ENCODE measurements at places on chromosomes 3 and 15.

- peak; percentile 71 for DNase-seq
Observed at GRCh38 chr3:196726788-196727675, 12.6 kb upstream of the PAK2 start.

DNA sequence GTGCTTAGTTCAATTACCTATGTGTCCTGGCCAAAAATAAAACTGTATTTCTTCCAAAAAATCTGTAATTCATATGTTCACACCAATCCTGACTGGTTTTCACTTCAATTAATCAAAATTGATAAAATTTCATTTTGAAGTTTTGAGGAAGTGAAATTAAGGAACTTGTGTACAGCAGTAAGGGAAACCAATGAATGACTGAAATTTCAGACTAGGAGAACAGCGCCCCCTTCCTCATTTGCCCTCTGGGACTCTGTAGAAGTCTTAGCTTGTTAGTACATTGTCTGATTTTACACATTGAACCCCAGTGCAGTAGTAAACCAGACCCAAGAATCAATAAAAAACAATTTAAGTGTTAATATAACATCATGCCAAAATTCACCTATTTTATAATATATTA, 495.3 kb upstream of the AGTR1 start:
- DNase-seq: no peak

- DNase-seq: no peak
Observed at GRCh38 chr15:74913041-74913440, 6.4 kb upstream of the FAM219B start.

- DNase-seq: no peak
Observed at GRCh38 chr3:49647741-49648140, 26.4 kb upstream of the APEH start.

DNA sequence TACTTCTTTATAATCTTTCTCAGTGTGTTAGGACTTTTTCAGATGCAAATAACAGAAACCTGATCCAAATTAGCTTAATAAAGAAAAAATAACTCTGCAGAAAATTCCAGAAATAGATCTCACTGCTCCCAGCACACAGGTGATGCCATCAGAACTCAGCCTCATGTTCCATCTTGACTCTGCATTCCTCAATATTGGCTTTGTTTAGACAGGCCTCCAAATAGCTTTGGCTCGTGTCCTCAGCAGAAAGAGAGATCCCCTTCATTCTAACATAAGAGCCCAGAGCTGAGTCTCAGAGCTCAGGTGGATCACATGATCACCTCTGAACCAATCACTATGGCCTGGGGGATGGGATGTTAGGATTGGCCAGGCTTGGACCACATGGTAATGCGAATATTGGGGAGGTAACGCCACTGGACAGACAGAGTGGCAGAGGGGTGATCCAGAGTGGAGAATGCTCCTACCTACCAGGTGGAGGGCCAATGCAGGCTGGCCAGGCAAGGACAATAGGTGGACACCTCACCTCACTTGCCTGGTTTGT, 46.6 kb upstream of the TBC1D21 start:
- no peak for DNase-seq

- DNase-seq: peak; percentile 62
Observed at GRCh38 chr3:67000009-67000408, 1.9 kb downstream of the KBTBD8 start.

GRCh38 chr3:196757876-196758739, 18.5 kb downstream of the PAK2 start:
- no peak for DNase-seq

- DNase-seq: no peak
Observed at GRCh38 chr3:122353215-122353614, 28.2 kb downstream of the CSTA start.

DNA sequence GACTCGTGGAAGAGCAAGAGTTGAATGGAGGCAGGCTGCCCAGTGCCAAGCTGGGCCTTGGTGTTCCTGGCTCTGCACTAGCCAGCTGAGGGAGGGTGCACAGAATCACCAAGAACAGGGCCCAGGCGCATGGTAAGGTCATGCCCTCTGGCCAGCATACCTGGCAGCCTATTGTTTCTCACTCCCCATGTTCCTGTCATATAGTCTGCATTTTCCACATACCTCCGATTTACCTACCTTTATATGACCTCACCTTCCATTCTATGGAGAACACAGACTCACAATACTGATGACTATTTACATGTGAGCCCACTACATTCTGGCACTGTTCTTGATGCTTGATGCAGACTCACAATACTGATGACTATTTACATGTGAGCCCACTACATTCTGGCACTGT, 5.4 kb downstream of the CLEC3B start:
- no peak for DNase-seq

- no peak for DNase-seq
Observed at GRCh38 chr15:89967881-89968280, 33.2 kb upstream of the ZNF710 start.

GRCh38 chr15:61141497-61142125, 87.5 kb downstream of the RORA start:
- no peak for DNase-seq

- no peak for DNase-seq
Observed at GRCh38 chr3:128804811-128805155, 74.6 kb upstream of the ACAD9 start.

- peak; percentile 8 for DNase-seq
Observed at GRCh38 chr15:38853608-38854007, 289.0 kb upstream of the RASGRP1 start.

DNA sequence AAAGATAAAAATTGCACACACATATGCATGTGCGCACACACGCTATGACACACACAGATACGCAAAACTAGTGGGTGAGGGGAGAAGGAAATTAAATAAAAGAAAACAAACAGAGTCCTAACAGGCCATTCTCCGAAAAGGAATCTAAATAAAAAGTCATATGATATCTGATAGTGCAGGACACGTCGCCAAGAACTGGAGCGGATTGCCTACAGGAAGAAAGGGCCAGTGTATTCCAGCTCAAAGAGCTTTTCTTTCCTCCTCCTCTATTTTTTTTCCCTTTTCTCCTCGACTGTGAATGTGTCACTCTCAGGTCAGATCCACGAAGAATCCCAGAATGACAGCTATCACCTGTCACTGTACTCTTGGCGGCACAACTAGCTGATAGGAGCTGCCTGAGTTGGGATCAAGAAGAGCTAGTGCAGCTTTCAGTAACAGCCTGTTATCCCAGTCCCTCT, 157.8 kb downstream of the TIGIT start:
- no peak for DNase-seq

- no peak for DNase-seq
Observed at GRCh38 chr15:68268405-68268804, 9.1 kb upstream of the FEM1B start.

- no peak for DNase-seq
Observed at GRCh38 chr3:123795471-123796251, 88.5 kb downstream of the MYLK start.

- no peak for DNase-seq
Observed at GRCh38 chr3:26623419-26624208, 1.0 kb downstream of the LRRC3B start.

DNA sequence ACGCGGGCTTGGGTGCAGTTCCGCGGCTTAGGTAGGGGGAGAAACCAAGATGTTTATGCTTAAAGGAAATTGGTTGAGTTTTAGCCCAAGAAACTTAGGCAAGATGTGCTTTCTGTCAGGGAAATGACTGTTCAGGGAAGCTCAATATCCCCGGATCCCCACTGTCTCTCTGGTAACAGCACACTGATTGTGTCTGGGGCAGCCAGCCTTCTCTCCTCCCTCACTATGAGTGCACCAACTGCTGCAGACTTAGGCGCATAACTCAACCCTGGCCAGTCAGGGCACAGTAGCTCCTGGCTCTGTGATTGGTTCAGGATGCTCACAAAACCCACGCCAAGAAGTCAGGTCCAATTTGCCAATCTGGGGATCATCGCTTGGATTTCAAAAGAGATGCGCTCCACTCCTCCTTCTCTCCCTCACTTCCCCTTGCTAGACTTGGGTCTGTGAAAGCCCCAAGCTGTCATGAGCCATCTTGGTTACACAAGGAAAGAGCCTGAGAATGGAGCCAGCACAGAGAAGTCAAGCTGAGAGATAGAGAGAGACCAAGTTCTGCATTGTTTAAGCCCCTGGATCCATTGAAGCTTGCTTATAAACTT, 42.5 kb upstream of the CACNA2D3 start:
- DNase-seq: no peak

DNA sequence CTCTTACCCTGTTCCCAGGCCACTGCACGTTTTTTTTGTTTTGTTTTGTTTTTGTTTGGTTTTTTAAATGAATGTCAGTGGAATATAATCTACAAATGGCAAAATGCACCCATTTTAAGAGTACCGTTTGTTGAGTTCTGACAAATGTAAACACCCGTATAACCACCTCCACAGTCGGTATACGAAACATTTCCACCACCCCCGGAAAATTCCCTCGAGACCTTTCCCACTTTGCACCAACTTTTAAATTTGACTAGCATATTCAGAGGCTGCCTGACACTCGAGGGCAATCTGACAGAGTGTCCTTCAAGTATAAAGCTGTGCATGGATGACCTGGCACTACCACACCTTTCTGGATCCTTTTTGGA, 613 bp upstream of the ARHGEF3 start:
- DNase-seq: no peak

GRCh38 chr3:52428151-52429005, 16.5 kb downstream of the SEMA3G start:
- DNase-seq: peak; percentile 49

DNA sequence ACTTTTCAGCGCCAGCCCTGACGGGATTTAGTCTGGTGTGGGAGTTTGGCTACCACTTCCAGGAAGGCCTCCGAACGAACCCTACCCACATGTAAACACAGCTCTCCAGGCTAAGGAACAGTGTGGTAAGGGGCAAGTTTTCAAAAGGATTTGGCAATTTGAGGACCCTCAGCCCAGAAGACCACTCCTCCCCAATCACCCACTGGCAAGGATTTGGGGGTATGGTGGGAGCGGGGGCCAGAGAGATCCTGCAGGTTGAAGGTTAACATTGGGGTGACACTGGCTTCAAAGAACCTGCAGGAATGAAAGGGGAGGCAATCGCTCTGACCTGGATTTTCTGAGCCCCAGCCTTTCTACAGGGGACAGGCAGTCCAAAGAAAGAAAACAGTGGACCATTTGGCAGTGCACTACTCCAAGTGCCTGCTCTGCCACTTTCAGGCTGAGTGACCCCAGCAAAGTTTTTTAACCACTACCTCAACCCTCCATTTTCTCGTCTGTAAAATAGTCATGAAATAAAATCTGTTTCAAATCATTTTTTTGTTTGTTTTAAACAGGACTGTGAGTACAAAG, 34.5 kb downstream of the ZIC4 start:
- no peak for DNase-seq

DNA sequence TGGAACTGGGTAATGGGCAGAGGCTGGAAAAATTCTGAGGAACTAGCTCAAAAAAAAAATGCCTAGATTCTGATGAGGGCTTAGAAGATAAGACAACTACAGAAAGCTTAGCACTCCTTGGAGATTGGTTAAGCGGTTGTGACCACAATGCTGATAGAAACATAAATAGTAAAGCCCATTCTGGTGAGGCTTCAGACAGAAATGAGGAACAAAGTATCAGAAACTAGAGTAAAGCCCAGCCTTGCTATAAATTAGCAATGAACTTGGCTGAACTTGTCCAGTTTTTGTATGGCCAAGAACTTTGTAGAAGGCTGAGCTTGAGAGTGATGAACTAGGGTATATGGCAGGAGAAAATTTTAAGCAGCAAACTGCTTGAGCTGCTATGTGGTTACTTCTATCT, 25.4 kb downstream of the GOLGB1 start:
- DNase-seq: no peak

GRCh38 chr3:99069973-99070372, 168.5 kb upstream of the DCBLD2 start:
- DNase-seq: no peak

DNA sequence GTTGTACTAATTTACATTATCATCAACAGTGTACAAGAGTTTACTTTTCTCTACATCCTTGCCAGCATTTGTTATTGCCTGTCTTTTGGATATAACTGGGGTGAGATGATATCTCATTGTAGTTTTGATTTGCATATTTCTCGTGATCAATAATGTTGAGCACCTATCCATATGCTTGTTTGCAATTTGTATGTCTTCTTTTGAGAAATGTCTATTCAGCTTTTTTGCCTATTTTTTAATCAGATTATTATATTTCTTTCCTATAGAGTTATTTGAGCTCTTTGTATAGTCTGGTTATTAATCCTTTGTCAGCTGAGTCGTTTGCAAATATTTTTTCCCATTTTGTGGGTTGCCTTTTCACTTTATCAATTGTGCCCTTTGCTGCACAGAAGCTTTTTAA, 540.8 kb upstream of the SGO1 start:
- DNase-seq: no peak

GRCh38 chr15:81296673-81297072, 27.3 kb downstream of the STARD5 start:
- peak; percentile 94 for DNase-seq

Data from activated CD4-positive, alpha-beta T cell treated with anti-CD3 and anti-CD28 coated beads, Interleukin-2, amount 50 U/mL, for 16 hours (primary cell).